Stimulated activated CD8-positive, alpha-beta memory T cell treated with anti-CD3 and anti-CD28 coated beads, Interleukin-12 subunit alpha, Interleukin-12 subunit beta, amount 100 ng/mL, for 4 hours (primary cell): ENCODE measurements at places on chromosomes 2 and 18.

DNA sequence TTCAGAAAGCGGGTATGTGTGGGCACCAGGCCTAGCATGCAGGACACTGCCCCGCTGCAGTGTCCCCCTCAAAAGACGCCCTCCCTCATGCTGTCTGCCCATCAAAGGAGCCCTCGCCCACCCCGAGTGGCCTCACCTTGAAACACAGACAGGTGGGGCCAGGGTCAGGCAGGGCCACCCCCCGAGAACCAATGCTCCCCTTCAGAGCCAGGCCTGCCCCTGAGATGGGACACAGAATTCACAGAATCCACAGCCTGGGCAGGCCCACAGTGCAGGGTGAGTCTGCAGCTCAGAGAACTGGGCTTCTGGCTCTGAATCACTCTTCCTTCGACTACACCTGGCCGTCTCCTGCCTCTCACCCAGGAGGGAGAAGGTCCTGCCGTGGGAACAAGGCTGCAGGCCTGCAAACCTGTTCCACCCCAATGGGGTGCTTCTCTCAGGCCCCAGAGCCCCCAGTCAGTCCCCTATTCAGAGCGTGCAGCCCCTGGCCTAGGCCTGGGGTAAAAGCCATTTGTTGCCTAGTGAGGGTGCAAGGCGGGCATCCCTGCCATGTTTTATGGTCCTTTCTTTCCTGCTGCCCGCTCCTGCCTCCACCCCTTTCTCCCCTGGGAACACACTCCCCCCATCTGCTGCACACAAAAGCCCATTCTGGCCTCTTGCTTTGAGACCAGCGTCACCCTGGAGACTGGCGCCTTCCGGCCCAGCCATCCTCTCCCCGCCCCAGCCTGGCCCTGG lies 11.3 kb upstream of the ARHGEF4 start:
- DNase-seq: no peak

DNA sequence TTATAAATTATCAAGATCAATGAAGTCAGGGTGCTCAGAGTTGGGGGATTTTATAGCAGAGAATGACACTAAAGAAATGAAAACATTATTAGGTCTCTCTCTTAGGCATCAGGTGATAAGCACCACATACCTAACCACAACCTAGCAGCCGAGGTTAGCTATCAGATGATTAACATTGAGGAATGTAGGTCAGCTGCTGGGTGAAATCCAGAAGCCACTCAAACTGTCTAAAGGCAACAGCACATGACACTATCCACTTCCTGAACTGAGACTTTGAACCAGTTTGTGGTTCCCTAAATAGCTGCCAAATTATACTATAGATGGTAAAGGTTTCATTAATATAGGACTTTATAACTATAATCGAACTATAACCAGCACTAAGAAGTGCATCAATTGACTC lies 4.7 kb downstream of the EPG5 start:
- DNase-seq: no peak

DNA sequence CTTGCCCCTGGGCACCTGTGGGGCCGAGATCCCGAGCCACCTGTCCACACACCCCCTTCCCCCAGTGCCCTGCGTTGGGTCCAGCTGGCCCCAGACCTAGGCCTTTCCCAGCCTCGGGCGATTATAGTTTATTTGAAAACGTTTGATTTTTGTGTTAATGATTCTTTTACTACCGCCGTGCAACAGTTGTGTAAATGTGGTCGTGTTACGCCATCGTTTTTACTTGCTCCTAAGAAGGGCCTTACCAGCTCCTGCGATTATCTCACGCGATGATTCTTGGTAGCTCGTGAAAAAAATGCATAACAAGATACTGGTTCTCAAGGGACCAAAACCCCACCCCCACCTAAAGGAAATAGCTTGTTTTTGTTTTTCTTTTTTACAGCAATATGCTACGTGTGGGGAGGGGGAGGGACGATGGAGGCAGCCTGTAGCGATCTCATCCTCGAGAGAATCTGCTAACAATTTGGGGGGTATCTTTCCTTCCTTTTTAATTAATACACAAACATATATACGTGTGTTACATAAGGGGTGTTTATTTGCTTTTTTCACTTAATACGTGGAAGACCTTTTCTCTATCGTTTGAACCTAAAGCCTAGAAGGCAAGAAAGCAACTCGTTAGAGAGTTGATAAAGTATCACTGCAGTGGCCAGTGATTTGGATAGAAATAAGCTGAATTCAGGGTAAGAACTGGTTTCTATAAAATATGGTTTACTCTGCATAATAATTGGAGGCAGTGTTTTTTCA lies 1.0 kb downstream of the ZDBF2 start:
- no peak for DNase-seq

GRCh38 chr2:75560768-75561565 lies at the start of gene EVA1A:
TSS of gene EVA1A (minus strand) at chr2:75560939. CDS start at chr2:75518140, 42,799 bp downstream.
- no peak for DNase-seq

- no peak for DNase-seq
Observed at GRCh38 chr2:150916467-150917396, 344.9 kb downstream of the RBM43 start.

- DNase-seq: no peak
Observed at GRCh38 chr2:43400508-43400907, 174.1 kb upstream of the ZFP36L2 start.
